CD14-positive monocyte (primary cell): ENCODE measurements at places on chromosomes 7 and 10.
A peak's percentile ranks its signal among the peaks of the same experiment; 100 is the strongest.

- DNase-seq, result no peak
These were observed 232.5 kb downstream of the MAD1L1 start for GRCh38 chr7:2000153-2000687.

DNA sequence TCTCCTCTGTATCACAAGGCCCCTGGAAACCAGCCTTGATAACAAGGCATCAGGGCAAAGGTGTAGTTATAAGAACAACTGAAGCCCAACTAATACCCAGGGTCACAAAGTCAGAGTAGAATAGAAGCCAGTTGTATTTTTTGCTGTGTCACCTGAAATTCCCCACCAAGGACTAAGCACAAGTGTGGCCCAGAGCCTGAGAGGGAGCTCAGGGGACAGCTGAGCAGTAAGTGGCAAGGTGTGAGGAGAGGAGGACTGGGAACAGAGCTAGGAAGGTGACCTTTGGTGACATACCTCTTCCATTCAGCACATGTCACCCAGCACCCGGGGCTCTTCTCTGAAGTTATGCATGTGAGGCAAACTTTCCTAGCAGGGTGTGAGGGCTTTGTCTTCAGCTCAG is 179.9 kb downstream of the HECW1 start:
- no peak for DNase-seq

- no peak for DNase-seq
These were observed 1.9 kb upstream of the GCK start for GRCh38 chr7:44191171-44191570.

DNA sequence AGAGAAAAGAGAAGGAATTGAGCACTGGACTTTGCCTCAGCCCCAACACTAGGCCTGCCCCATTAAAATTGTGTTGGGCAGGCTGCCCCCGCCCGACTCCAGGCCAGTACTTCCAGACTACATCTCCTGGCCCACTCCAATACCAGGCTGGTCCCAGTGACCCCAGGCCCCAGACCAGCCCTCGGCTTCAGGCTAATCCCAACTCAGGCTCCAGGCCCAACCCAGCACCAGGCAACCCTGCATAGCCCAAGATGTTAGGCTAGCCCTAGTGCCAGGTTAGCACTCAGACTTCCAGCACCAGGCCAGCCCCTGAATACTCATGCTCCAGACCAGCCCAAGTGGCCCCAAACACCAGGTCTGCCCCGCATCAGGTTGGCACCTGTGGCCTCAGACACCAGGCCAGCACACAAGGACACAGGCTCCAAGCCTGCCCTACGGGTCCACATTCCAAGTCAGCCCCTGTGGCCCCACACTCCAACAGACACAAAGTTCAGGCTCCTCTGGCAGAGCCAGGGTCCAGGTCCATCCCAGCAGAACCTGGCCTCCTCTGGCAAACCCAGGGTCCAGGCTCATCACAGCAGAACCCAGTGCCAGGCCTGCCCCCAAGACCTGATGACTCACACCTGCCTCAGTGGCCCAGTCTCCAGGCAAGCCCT is 20.3 kb downstream of the COG5 start:
- no peak for DNase-seq

GRCh38 chr7:117750612-117751563 is 122.4 kb downstream of the CTTNBP2 start:
- DNase-seq, result peak; percentile 7

- no peak for DNase-seq
These were observed 3.5 kb upstream of the SCIN start for GRCh38 chr7:12567015-12567414.

GRCh38 chr10:31947144-31947926 is 18.7 kb upstream of the ARHGAP12 start:
- DNase-seq, result no peak

DNA sequence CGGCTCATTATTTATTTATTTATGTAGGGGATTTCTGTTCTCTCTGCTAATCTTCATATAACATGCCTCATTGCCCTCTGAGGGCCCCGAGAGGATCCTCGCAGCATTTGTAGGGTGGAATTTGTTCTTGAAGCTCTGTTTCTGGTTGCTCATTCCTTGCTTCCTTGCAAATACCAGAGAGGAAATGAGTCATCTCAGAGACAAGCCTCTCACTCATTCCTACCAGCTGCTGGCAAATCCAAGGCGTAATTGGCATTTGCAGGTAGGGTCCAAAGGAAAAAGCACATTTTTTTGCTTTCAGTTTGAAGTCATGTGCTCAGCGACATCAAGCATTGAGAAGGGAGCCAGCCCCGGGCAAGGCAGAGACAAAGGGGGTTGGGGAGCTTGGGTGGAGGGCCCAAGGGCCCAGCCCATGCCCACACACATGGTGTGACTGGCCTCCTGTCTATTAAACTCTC is 501.6 kb downstream of the GALNT17 start:
- no peak for DNase-seq

GRCh38 chr7:24955313-24955712 is 24.7 kb downstream of the OSBPL3 start:
- no peak for DNase-seq

DNA sequence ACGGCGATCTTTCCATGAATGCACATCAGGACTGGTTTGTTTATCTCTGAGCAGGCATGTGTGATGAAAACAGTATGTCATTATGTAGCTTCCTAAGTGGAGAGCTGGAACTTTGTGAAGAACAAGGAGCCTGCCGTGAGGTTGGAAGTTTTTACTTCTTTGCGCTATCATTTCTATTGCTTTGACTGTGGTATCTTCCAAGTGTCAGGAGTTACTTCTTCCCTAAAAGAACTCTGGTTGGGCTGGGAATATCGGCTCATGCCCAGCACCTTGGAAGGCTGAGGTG is 167.4 kb upstream of the AHR start:
- DNase-seq, result no peak
